ENCODE measurements at places on chromosomes 2 and 18.

GRCh38 chr2:195552581-195552980, 104.4 kb upstream of the SLC39A10 start:
- DNase-seq: no peak

DNA sequence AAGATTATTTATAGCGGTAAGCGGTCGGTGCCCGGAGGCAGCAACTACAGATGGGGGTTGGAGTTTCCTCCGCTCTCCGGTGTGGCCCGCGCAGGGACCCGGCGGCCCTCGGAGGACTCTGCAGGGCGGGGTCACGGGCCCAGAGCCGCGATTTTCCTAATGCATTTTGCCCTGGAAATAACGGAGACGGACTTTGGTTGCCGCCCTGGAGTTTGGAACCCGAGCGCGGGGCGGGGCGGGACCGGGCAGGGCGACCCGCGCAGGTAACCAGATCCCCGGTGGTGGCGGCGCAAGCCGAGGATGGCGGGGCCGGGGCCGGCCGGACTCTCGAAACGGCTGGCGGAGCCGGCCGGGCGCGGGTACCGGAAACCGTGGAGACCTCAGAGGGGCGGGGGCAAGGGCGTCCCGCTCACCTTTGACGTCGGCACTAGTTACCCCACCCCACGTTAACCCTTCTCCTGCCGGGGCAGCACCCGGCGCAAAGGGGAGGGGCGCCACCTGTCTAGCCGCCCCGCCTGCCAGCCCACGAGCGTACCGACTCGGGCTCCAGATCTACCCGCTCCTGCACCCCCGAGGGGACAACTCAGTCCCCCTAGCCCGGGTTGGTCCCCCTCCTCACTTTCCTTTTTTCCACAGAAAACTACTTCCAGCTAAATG, 2.9 kb downstream of the CYP26B1 start:
- DNase-seq: no peak

GRCh38 chr2:72676341-72677025, 149.3 kb downstream of the EXOC6B start:
- no peak for DNase-seq

DNA sequence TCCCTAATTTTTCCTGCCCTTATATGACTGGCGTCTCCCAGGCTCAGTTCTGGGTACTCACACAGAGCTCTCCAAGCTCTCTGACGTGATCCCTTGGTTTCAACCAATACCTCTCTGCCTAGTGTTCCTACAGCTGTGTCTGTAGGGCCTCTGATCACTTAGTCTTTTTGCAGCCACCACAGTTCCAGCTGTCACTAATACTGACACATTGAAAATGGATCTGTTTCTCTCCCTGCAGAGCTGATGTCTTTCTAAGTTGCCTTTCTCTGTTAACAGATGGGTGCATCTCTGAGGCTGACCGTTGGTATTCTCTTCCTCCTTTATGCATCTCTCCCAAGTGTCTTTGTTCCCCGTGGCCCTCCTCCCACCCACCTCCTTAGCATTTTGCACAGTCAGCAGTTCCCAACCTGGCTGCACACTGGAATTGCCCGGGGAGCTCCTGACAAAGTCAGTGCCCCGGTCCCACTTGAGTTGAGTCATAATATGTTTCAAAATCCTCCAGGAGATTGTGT, 62.5 kb downstream of the CERS6 start:
- no peak for DNase-seq

GRCh38 chr2:123993728-123994323, 31.3 kb upstream of the CNTNAP5 start:
- DNase-seq: no peak

- DNase-seq: no peak
These were observed 155.2 kb downstream of the TWIST2 start for GRCh38 chr2:239002954-239003623.

Measured in thoracic aorta (tissue), 2 donors.